Activated CD8-positive, alpha-beta memory T cell treated with anti-CD3 and anti-CD28 coated beads for 4 hours (primary cell): ENCODE measurements at places on chromosomes 1 and 21.

- no peak for DNase-seq
Observed at GRCh38 chr1:56472860-56473259, 106.5 kb downstream of the PLPP3 start.

- no peak for DNase-seq
Observed at GRCh38 chr1:154666051-154666790, 58.2 kb upstream of the ADAR start.

GRCh38 chr21:27772816-27773215 is 805.9 kb upstream of the ADAMTS5 start:
- no peak for DNase-seq

GRCh38 chr1:241323514-241324195 is 33.4 kb downstream of the RGS7 start:
- no peak for DNase-seq

GRCh38 chr1:4710592-4711415 is 56.4 kb downstream of the AJAP1 start:
- no peak for DNase-seq

DNA sequence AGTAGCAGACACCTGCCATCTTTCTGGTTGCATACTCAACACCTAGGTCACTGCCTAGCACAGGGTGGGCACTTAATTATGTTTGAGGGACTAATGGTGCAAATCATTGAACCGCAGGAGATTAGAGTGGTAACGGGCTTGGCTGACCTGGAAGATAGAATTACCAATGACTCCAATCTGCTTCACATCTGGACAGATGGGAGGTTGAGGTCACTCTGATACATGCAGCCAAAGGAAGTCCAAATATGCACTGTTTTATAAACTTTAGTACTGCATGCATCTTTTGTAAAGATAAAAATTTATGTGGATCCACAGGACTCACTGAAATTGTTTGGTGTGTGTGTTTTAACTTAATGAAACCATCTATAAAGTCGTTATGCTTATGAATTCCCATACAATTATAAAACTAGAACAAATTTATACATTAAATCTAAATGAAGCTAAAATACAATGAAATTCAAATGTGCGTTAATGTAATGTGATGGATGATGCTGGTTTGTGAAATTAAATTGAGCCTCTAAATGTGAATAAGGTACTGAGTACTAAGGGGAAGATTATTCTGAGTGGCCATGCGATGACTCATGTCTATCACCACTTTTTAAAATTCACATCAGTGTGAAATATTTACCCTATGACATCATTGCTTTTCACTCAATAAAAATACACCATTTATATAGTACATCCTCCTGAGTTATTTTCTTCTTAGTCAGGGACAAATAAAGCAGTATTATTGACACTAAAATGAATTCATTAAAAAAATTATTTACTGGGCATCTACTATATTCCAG is 224.7 kb upstream of the FAM78B start:
- DNase-seq: no peak

DNA sequence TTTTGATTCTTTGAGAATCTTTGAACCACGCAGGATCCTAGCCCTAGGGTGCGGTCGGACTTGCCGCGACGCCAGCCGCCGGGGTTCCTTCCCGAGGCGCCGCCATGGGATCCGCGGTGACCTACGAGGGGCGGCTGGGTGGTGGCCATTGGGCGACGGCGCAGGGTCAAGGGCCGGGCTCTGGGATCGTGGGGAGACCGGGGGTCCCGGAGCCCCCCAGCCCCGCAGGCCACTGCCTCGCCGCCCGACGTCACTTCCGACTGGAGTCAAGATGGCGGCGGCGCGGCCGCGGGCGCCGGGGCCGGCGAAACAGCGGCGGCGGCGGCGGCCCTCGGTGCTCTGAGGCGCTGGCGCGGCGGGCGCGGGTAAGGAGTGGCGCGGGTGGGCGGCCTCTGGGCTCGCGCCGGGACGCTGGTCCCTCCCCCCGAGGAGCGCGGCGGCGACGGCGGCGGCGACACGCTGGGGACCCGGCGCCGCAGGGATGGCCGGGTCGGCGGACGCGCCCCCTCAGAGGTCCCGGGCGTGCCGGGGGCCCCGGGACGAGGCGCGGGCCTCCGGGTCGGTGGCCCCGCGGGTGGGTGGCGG is at the start of gene PRDM2:
Gene PRDM2, plus strand, starts transcription at position 253 of the 585 bp plus-strand sequence. CDS start 15,418 bp downstream, outside the sequence.
- DNase-seq: peak; percentile 28

- DNase-seq: no peak
Observed at GRCh38 chr1:178946855-178947676, 76.2 kb upstream of the ANGPTL1 start.

- DNase-seq: no peak
Observed at GRCh38 chr1:179143322-179143721, 61.5 kb downstream of the TOR3A start.

GRCh38 chr21:44000360-44000759 is 11.7 kb upstream of the TRAPPC10 start:
- DNase-seq: no peak

DNA sequence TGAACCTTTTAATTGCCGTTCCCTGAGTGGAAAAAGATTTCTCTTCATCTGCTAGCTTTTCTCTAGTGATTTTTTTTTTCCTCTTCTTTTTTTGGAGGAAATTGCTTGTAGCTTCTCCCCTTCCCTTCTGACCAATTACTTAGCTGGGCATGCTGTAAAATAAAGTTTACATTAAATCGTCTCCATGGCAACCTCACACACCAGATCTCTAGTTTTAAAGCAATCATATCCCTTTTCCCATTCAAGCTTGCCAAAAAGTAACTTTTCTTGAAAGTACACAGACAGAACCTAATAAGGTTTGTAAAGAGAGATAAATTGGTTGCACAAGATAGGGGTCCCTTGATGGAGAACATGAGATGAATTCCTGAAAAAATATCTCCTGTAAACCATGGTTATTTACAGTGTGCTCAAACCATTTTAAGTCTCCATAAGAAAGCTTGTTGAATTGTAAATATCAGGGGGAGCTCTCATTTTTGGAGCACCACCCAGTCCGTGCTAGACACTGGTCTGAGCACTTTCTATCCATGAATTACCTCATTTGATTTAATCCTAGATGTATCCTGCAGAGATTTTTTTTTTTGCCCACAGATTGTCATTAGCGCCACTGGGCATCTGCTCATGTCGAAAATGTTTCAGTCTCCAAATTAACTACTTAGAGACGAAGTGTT is 32.6 kb upstream of the HTR1D start:
- DNase-seq: no peak

DNA sequence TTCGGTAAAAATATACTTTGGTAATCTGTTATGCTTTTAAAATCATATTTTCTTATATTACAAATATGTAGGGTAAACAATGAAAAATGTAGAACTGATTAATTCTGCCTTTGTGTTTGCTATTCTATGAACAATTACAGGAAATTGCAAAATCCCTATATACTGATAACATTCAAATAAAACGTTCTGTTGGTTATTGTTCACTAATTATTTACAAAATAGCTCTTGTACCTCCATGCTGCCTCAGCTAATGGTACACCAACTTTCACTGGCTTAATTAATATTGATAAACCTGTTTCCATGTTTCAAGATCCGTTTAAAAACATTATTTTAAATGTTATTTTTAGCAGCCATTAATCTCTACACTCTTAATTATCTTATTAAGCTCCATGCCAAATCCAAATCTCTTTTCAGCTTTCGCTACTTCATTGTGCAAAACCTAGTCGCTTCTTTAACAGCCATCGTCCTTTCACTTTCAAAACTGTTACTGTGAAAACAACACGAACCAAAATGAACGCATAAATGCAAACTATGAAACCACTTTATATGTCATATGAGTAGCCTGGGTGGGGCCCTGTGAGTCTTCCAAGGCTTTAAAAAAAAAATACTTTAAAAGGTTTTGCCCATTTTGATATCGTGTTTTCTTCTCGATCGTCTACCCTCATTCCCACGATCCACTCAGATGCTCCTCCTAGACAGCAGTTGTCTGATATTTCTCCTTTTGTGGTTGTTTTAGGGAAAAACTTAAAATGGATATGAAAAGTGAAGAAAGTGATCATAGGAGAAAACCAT is 807.1 kb downstream of the USP25 start:
- DNase-seq: no peak

DNA sequence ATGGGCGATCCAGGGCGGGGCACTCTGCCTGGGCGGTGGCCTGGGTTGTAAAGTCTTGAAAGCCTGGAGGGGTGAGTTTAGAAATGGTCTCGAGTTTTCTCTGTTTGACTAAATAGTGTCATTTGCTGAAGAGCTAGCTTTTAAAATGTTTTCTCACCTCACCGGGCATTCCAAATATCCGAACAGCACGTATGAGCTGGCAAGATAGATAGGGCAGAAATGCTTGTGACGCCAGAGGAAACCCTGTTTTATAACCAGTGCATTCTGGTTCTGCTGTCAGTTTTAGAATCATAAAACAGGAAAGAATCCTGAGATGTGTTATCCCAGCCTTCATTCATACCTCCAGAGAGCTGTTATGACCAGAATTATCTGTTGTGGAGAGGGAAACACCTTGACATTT is 725 bp downstream of the RTCA start:
- no peak for DNase-seq

- no peak for DNase-seq
Observed at GRCh38 chr1:57623039-57623790, 199.4 kb upstream of the DAB1 start.

DNA sequence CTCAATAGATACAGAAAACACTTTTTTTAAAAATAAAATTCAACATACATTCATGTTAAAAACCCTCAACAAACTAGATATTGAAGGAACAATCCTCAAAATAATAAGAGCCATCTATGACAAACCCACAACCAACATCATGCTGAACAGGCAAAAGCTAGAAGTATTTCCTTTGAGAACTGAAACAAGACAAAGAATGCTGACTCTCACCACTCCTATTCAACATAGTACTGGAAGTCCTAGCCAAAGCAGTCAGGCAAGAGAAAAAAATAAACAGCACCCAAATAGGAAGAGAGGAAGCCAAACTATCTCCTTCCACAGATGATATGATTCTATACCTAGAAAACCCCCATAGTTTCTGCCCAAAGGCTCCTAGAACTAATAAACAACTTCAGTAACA is 46.2 kb upstream of the IVNS1ABP start:
- DNase-seq: no peak

- DNase-seq: no peak
Observed at GRCh38 chr1:235892734-235893413, 26.2 kb upstream of the LYST start.
